ENCODE measurements at places on chromosomes 4 and X.
A peak's percentile ranks its signal among the peaks of the same experiment; 100 is the strongest.

- DNase-seq, result no peak
Observed at GRCh38 chrX:136667446-136668168, 19.6 kb downstream of the CD40LG start.

- no peak for DNase-seq
Observed at GRCh38 chr4:20091781-20092180, 159.9 kb upstream of the SLIT2 start.

- no peak for DNase-seq
Observed at GRCh38 chr4:2671267-2671895, 84.8 kb downstream of the TNIP2 start.

GRCh38 chr4:15370296-15370695, 57.5 kb upstream of the C1QTNF7 start:
- no peak for DNase-seq

GRCh38 chrX:65587616-65588526, 53.3 kb upstream of the LAS1L start:
- DNase-seq, result no peak

DNA sequence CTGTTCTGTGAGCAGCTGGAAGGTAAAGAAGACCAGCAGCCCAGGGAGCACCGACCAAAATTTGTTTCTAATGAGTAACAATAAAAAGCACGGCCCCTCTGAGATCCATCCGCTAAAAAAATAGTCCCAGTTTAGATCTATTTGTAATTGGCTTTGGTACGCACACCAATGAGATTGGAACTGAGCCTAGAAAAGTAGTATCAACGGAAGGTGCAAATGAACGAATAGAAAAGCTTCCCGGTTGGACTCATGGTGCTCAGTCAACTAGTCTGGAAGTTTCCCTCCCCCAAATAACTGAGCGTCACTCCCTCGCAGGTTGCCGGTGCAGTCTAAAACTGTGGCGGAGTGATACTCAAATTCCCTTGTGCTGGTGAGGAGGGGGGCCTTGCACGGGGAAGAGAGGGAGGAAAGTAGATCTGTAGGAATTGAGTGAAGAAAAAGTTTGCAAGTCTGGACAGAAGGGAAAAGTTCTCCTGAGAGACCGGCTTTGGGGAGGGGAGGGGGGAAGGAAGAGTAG, at the start of gene COL4A5:
COL4A5 (plus strand) TSS at position 413 of the 517 bp plus-strand sequence. CDS start 288 bp downstream, outside the sequence.
- DNase-seq, result peak; percentile 86

GRCh38 chr4:18815779-18816173, 794.2 kb upstream of the LCORL start:
- DNase-seq, result no peak

- DNase-seq, result peak; percentile 8
Observed at GRCh38 chrX:124910611-124911010, 409.1 kb upstream of the TEX13C start.

DNA sequence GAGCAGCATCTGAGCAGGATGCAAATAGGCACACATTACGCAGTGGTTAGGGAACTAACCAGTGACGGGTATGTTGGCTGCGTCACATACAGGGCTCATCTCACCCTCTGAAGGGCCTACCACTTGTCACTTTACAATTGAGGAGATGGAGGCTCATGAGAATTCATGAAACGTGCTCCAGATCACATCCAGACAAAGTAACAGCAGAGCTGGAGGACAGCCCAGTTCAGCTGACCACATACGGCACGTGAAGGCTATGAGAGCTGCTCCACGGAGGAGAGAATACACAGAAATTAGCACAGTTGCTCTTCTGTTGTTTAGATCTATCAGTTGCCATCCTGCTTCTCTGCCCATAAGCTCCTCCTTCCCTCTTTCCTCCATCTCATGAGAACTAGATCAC, 78.4 kb downstream of the FAM9B start:
- no peak for DNase-seq

DNA sequence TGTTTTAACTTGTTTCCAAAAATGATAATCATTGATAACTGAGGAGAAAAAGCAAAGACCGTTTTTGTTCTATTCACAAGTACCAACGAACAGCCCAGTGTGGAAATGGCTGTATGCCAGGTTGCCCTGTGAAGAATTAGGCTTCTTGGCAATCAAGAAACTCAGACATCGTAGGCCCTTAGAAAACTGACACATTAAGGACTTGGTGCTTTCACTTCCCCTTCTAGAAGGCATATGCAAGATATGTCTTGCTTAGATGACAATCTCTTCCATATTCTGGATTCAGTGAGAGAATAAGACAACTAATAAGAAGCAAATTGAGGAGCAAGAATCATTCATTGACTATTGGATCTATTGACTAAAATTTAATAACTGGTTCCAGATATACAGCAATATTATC, 56.6 kb downstream of the ANAPC10 start:
- no peak for DNase-seq

GRCh38 chrX:12693754-12694153, 97.5 kb upstream of the PRPS2 start:
- DNase-seq, result no peak

DNA sequence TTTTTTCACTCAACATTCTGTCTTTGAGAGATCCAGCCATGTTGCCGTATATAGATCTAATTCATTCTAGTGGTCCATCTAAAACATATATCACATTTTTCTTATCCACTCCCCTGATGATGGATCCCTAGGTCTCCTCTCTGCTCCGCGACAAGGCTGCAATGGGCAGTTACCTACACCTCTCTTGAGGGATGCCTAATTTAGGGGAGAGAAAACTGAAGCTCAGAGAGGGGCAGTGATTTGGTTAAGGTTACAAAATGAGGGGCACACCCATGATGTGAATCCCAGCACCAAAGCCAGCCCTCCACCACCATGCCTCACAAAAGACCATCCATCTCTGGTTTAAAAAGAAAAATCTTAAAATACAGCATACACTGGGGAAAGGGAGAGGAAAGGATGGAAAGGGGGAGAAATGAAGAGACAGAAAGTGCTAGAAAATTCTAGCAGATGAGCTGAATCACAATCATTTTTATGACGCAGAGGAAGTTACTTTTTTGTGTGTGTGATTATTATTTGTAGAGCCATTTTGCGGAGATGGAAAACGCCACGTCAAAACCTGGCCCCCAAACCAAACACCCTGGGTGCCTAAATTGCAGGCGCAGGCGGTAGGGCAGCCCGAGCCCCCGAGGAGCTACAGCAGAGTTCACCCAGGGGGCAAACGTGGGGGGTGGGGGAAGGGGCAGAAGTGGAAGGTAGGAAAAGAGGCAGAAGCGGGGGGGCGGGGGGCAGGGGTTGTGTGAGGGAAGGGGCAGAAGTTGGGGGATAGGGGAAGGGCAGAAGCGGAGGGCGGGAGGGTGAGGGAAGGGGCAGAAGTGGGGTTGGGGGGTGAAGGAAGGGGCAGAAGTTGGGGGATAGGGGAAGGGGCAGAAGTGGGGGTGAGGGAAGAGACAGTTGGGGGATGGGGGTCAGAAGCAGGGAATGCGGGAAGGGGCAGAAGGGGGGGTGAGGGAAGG, 1.3 kb upstream of the TSPYL2 start:
- no peak for DNase-seq

DNA sequence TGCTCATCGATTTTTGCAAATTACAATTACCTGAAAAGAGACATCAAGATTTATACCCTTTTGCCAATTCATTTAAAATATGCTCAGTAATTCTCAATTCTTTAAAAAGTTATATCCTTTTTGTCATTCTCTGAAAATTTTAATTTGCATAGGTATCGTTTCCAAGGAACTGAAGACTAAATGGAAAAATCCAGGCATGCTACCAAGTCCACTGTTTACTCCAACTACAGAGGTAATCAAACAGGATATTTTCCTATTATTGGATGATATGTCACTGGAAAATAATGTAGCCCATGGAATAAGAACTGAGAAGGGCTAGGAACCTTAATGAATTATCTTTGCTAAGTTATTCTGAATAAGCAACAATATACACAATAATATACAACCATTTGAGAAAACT, 132.7 kb downstream of the THOC2 start:
- DNase-seq, result no peak

GRCh38 chr4:126604268-126604867, 1028.4 kb upstream of the INTU start:
- DNase-seq, result peak; percentile 39

GRCh38 chrX:17812763-17813162, 48.3 kb downstream of the RAI2 start:
- no peak for DNase-seq

- DNase-seq, result no peak
Observed at GRCh38 chr4:176778491-176778890, 14.2 kb downstream of the VEGFC start.

DNA sequence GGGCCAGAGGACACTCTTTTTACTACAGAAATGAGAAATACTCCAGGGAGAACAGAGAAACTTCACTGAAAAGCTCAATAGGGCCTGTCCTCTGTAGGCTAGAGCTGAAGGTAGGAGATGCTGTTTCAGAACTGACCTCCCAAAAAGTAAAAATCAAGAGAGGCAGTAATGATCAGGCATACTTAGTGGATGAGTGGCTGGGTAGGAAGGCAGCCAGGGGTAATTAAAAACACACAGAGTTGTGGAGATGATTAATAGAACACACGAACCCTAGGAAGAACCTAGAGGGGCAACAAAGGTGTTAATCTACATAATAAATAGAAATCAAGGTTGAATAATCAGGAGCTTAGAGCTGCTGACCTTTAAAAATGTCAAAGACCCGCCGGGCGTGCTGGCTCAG, 582.4 kb upstream of the ADGRL3 start:
- no peak for DNase-seq

DNA sequence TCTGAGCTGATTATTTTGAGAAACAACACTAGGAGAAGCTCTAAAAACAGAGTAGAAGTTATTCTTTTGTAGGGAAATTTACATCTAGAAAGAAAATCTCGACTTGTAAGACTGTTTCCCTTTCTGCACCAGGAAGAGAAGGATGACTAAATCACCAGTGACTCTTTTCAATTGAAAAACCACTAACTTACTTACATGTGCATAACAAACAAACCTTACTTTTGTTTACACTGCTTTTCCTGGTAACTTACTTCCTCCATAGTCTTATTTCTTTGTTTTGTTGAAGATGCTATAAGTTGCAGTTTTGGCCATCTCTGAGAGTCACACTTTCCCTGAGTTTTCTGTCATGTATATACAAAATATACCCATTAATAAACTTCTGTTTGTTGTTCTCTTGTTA, 293.6 kb upstream of the FAT4 start:
- DNase-seq, result no peak

- no peak for DNase-seq
Observed at GRCh38 chrX:132716006-132716405, 227.2 kb upstream of the MBNL3 start.

DNA sequence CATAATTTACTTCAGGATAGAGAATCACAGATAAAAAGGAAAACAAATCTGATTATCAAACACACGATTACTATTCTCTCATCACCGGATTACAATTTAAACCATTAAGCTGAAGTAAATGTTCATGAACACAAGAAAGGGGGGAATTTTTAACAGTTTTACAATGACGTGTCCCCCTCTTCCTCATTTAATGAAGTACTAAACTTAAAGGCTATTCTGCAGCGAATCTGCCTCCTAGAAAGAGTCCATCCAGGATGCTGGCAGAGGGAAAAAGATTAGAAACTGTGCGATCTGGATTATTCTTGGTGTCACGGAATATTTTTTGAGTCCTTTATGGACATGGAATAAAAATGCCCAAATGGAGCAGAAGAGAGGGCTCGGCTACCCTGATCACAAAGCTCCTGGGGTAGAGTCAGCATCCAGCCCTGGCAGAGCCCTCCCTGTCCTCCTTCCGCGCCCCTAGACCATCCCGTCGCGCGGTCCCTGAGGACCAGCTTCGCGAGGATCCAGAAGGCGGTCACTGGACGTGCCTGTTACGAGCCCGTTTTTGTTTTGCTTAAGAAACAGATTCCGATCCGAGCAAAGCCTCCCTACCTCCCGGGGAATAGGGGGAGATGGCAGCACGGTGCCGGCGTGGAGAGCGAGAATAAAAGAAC, 1.2 kb downstream of the ELF2 start:
- no peak for DNase-seq

DNA sequence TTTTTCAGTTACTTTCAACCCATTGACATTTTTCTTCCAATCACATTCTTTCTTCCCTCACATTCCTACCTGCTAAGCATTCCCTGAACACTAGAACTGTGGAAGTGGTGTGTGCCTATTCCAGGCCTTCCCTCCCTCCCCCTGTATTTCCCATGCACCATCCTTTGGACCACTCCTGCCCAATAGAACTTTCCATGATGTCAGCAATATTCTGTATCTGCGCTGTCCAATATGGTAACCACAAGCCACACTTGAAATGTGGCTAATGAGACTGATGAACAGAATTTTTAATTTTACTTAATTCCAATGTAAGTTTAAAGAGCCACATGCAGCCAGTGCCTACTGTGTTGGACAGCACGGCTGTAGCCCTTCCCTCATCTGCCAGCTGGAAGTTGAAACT, 57.5 kb downstream of the DCTD start:
- DNase-seq, result no peak

- DNase-seq, result no peak
Observed at GRCh38 chr4:121154103-121154515, 10.0 kb downstream of the TNIP3 start.

- DNase-seq, result no peak
Observed at GRCh38 chr4:110550260-110550659, 72.6 kb downstream of the PITX2 start.

DNA sequence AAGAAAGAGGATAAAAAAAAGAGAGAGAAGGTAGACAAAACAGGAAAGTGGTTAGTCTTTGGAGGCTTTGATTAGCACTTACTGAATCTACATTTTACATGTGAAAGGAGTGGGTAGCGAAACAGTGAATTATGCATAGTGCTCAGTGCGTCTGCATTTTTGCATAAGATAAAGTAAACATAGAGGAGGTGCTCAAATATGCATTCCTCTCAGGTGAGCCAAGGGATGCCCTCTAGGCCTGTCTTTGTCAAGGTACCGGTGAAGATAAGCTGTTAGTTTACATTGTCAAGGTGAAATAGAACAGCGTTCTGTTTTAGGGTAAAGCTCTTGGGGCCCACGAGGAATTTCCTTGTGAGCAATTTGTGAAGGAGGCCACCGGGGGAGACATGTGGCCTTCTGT, 260.6 kb downstream of the TRIML1 start:
- no peak for DNase-seq

GRCh38 chr4:23207059-23207458, 514.3 kb downstream of the GBA3 start:
- no peak for DNase-seq

- DNase-seq, result no peak
Observed at GRCh38 chr4:55791666-55792065, 27.9 kb upstream of the EXOC1L start.

DNA sequence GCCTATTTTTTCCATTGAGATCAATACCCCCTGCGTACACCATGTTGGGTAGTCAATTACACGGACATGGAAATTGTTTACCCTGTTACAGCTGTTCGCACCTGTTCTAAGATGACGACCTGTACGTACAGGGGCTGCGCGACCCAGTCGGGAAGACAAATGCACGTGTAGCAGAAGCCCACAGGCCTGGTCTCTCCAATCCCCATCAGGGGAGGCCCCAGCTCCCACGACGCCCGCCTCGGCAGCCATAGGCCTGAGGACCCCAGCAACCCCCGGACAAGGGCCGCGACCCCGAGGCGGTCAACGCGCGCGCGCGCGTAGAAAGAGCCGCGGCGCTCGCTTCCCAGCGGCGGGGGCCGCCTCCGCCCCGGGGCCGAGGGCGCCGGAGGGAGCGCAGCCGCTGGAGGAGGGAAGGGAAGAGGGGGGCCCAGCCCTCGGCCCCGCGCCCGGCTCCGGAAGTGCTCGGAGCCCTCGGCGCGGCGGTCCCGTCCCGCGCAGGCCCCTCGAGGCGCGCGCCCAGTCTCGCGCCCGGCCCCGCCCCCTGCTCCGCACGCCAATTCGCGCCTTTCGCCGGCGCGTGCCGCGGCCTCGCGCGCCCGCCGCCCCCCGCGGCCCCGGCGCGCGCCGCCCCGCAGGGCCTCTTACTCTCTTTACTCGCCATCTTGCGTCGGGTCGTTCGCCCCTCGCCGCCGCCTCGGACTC, 618 bp downstream of the RBBP7 start:
- no peak for DNase-seq

- DNase-seq, result no peak
Observed at GRCh38 chrX:24424948-24425347, 40.1 kb upstream of the PDK3 start.

Data from NCI-H446 treated with DMSO at 0.1 percent for 48 hours (cell line).